ENCODE measurements at places on chromosomes 7 and 10.

DNA sequence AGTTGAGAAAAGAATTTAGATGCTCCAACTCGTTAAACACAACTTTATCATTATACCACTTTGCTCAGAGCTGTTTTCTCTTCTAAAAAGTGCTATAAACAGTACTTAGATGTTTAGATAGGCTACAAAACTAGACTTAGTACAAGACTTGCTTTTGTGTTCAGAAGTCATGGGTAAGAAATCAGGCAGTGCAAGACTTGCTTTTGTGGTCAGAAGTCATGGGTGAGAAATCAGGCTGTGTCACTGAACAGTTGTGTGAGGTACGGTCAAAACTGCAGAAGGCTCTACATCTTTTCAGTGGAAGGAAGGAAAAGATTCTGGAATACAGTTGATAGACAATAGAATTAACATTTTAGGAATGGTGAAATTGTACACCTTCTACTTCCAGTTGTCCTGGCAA, 239.7 kb downstream of the DNAJB9 start:
- DNase-seq, result no peak

- no peak for DNase-seq
These were observed 158.6 kb downstream of the ZEB1 start for GRCh38 chr10:31477584-31477983.

DNA sequence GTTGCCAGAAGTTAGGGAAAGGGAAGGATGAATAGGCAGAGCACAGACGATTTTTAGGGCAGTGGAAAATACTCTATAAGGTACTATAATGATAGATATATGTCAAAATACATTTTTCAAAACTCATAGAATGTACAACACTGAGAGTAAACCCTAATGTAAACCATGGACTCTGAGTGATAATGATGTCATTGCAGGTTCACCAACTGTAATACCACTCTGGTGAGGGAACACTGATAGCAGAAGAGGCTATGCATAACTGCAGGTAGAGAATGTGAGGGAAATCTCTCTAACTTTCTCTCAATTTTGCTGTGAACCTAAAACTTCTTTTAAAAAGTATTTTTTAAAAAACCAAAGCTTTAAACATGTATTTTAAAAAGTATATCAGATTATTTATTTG, 22.1 kb downstream of the POT1 start:
- no peak for DNase-seq

DNA sequence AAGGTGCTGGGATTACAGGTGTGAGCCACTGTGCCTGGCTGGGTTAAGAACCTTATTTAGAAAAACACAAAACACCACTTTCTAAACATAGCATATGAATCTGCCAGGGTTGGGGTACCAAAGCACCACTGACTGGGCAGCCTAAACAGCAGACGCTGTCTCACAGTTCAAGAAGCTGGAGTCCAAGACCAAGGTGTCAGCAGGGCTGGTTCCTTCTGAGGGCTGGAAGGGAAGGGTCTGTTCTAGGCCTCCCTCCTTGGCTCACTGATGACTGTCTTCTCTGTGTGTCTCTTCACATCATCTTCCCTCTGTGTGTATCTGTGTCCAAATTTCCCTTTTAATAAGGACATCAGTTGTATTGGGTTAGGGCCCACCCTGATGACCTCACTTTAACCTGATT, 49.6 kb downstream of the HIPK2 start:
- no peak for DNase-seq

GRCh38 chr7:143436325-143436946, 6.8 kb upstream of the TAS2R60 start:
- no peak for DNase-seq

GRCh38 chr10:35486297-35486990, 118.7 kb upstream of the GJD4 start:
- DNase-seq, result no peak

DNA sequence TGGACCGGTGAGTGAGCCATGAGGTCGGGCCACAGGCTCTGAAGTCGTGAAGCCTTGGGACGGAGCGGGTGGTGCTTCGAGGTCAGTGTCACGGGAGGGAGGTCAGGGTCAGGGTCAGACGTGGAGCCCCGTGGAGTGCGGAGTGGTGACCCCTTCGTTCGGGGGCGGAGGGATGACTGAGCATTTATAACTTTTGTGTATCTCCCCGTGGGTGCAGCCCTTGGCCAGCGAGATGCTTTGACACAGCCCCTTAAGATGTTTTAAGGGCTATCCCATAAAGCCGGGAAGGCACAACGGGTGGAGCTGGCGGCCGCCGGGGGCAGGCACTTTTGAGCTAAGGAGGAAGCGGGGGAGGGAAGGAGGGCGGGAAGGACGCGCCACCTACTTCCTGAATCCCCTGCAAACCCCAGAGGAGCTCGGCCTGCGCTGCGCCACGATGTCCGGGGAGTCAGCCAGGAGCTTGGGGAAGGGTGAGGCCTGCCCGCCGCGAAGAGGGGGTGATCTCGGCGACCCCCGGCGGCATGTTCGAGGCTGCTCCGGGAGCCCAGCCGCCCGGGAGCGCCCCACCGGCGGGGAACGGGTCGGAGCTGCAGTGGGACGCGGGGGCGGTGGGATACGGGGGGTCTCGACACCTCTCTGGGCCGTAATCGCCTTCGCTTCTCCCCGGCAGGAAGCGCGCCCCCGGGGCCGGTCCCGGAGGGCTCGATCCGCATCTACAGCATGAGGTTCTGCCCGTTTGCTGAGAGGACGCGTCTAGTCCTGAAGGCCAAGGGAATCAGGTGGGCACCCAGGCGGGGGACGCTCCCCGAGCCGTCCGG, at the start of gene GSTO1:
Gene GSTO1, plus strand, starts transcription at position 400 of the 818 bp plus-strand sequence. Its CDS starts 37 bp downstream, at position 437.
- DNase-seq, result peak; percentile 82

Data from GM23248 (cell line).